Small intestine (tissue), 16 donors: ENCODE measurements at places on chromosomes 5 and 9.

DNA sequence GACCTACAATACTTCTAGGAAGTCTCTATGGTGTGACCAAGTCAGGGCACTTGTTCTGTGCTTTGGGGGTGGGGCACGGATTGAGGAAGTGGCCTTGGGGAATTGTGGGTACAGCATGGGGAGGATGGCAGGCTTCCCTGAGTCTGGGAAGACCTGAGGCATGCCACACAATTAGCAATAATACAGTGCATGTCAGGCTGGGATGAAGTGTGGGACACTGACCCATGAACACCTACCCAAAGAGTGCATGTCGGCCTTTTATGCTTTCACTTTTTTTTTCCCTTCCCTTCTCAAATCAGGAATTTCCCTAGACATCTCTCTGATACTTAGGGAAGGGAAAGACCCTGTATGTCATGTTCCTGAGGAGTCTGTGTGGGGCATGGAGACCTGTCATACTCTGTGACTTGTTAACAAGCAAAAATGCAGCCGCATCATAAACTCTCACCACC, 146.4 kb downstream of the PALM2AKAP2 start:
- no peak for DNase-seq

- peak; percentile 78 for DNase-seq
Measured at GRCh38 chr5:95644351-95645042, 2.1 kb upstream of the RFESD start.

DNA sequence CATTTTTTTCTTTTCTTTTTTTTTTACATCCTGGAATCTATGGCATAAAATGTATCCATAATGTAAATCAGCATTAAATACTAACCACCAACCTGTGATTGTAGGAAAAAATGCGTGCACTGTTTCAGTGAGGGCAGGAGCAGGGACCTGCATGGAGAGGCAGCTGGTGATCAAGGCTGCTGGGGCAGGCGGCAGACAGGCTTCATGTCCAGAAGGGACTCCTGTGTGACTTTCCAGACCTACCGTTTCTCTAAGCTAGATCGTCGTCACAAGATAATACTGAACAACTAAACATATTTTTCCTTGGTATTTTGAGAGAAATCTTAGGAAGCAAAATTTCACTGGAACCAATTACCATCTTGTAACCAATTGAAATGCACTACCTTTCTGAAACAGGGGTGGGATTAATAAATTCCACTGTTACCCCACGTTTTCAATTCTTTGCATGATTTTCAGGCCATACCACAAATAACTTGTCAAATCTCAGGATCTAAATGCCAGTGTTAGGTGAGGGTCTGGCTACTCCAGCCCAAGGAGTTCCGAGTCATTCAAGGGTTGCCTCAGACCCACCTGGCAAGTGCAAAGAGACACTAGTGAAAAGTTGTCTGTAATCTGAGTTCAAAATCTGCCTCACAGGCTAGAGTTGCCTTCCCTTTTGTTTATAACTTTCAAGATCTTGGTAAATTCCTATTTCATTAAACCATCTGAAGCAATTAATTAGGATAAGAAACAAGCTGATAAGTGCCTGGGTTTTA, 198.2 kb downstream of the SEMA5A start:
- no peak for DNase-seq

DNA sequence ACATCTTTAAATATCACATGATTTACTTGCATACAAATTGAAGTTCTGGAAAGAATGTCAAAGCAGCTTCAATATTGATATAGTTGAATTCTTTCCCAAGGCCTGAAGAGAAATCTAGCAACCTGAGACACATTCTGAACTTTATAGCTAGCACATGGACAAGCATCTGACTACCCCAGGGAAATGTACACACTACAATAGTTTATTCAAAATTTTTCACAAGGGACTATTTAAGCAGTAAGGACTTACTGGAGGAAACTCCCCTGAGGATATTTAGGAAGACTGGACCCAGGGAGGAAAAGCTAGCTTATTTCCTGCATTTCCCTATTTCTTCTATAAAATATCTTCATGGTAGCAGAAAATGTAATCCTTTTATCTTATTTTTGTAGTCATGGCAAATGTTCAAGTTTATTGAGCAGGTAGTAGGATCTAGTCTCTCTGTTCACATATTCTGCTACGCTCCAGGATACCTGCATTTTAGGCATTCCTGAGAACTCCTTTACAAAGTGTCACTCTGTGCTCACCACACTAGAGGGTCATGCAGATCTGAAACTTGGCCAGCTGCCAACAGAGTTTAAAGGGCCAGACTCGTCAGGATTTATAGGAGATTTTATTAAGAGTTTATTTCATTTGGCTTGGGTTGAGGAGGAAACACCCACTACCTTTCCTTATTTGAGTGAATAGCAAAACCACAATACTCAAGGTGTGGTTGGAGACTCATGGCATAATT, 348.4 kb upstream of the FTMT start:
- peak; percentile 4 for DNase-seq

DNA sequence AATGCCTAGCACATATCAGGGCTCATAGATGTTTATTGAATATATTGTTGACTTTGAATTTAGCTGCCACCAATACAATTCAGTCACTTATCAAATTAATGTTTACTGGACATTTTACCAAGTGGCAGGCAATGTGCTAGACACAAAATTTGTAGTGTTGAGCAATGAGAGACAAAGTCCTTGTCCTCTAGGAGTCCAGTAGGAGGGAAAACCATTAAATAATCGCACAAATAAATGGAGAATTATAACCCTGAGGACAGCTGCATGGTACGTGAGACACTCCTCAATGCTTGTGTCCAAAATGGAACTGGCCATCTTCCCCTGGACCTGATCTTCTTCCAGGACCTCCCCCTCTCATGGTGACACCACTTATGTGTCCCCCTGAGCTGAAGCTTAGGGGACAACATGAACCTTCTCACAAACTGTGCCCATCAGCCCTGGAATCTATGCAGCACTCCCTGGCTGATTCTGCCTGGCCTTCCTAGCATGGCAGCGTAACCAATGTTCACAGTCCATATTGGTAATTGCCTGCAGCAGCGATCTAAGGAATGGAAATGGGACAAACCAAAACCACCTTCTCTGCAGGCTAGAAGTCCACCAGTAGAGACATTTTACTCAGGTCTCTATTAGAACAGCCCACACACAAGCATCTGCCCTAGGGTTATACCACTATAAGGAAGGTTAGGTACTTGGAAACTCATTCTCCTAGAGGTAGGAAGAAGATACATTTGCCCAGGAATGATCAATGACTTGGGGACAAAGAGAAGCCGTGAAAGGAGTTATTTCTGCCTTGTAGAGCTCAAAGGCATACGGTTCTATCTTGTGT, 75.5 kb downstream of the FGF1 start:
- no peak for DNase-seq

GRCh38 chr5:83035373-83036100, 41.7 kb downstream of the TMEM167A start:
- no peak for DNase-seq

GRCh38 chr5:96714951-96715451, 52.8 kb downstream of the CAST start:
- peak; percentile 97 for DNase-seq

- DNase-seq, result no peak
Measured at GRCh38 chr9:8234316-8234715, 434.7 kb upstream of the DMAC1 start.

DNA sequence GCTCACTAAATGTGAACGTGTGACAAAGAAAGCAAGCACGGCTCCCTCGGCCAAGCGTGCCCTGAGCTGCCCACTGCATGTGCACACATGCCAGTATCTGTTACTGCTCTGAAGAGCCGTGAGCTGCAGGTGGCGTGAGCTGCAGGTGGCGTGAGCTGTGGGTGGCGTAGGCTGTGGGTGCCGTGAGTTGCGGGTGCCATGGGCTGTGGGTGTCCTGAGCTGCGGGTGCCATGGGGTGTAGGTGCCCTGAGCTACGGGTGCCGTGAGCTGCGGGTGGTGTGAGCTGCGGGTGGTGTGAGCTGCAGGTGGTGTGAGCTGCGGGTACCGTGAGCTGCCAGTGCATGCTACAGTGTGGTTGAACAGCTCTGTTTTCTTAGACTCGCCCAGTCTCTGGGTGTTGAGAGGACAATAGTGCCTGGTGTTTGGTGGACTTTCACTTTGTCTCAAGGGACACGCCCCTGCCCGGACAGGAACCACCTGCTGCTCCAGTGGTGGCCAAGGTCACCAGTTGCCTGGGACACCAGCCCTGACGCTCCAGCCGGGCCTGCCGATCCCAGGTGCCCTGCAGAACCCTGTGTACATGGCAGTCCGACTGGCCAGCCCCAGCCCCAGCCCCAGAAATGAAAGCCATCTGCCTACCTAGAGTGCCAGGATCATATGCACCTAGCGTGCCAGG, 6.7 kb downstream of the CCDC187 start:
- peak; percentile 51 for DNase-seq

- no peak for DNase-seq
Measured at GRCh38 chr9:29348999-29349398, 1775.7 kb upstream of the C9orf72 start.

DNA sequence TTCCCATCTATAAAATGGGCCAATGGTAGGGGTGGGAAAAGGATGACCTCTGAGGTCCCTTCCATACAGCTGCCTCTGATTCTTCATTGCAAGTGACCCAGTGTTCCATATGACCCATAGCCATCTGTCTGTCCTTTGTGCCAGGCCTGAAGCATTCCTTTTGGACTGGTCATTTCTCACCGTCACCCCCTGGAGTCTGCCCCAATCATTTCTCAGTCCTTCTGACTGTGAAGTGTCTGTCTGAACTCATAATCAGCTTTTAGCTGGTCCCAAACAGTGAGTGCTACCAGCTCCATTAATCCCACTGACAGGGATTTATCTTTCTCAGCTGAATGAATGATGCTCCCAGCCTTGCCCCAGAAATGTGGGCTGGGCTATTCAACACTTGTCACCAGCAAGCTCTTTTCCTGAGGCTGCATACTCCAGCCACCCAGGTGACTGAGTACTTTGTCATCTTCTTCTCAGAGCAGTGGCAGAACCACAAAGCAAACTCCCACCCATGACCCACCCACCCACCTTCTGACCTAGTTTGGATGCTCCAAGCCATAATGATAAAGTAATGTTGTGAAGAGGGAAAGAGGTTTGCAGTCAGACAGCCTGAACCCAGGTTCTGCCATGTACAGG, 37.4 kb downstream of the KCNIP1 start:
- DNase-seq, result no peak

GRCh38 chr5:3943859-3944258, 348.2 kb downstream of the IRX1 start:
- DNase-seq, result no peak

- DNase-seq, result peak; percentile 7
Measured at GRCh38 chr5:8188874-8189565, 320.1 kb downstream of the MTRR start.

DNA sequence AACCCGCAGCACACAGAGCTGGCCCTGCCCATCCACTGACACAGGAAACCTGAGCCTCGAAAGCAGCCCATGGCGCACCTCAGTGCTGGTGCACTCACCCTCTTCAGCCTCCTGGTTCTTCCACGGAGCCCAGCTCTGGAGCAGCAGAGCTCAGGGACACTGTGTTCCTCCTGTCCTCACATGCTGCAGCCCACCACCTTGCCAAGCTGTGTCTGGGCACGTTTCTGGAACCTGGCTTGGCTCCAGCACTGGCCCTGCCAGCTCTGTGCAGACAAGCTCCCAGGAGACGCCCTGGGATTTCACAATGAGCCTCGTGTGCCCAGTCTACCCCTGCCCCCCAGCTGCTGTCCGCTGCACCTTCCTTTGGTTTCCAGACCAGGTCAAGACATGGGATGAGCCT, 119.5 kb downstream of the SYK start:
- no peak for DNase-seq

DNA sequence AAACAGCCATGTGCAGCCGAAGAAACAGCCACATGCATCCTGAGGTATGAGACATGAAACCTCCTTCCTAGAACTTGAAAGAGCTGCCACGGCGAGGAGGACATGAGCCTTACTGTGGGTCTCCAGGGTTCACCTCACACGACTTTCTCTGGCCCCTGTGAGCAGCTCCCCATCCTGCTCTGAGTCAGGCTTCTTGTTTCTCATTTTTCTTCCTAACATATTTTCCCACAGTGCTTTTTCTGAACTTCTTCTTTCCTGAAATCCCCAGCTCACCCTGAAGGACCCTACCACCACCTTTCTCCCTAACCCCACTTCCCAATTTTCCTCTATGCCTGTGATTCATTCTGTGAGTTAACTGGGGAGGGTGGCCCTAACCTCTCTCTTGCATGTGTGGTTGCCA, 33.7 kb upstream of the ADRB2 start:
- no peak for DNase-seq

DNA sequence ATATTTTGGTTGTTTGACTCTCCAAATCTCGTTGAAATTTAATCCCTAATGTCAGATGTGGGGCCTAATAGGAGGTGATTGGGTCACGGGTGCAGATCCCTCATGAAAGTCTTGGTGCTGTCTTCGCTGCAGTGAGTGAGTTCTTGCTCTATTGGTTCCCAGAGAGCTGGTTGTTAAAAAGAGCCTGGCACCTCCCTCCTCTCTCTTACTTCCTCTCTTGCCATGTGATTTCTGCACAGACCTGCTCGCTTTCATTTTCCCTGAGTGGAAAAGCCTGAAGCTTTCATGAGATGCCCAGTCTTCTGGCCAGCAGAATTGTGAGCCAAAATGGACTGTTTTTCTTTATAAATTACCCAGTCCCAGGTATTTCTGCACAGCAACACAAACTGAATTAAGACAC, 221.6 kb downstream of the MAT2B start:
- DNase-seq, result peak; percentile 16

- no peak for DNase-seq
Measured at GRCh38 chr5:148834689-148835088, 8.3 kb downstream of the ADRB2 start.

- DNase-seq, result no peak
Measured at GRCh38 chr9:124766815-124767554, 4.1 kb downstream of the NR6A1 start.

DNA sequence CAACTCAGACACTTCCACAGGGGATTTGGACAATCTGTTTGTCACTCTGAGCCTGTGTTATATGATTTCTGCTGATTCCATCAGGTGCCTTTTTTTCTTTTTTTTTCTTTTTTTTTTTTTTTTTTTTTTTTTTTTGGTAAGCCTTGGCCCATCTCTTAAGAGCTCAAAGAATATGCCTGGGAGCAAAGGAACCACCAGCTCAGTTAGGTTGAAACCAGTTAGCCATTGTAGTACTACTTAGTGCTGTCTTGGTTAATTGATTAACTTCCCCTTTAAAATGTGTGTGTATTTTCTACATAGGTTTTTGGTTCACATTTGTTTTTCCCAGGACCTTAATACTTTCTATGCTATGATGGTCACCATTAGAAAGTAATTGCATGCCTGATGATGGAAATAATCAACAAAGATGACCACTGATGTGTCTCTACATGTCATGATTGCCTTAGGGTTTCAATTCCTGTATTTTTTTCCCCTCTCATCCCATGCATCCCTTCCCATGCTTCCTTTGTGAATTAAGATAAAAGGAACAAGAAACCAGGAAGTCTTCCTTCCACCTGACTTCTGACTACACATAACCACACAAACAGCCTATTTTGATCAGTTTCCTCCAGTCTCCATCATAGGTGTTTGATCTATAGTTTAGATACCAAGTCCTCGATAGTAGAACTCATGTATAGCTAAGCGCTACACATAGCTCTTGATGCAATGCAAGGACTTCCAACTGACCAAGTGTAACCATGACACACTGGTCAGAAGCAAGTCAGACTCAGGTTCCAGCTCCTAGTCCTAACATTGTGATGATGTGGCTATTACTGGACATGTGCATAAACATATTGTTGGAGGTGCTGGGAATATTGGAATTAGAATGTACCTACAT, 306.1 kb downstream of the EFNA5 start:
- DNase-seq, result no peak
